ENCODE measurements at places on chromosomes 16 and 17.
A peak's percentile ranks its signal among the peaks of the same experiment; 100 is the strongest.

- DNase-seq, result peak; percentile 20
Measured at GRCh38 chr16:685967-686366, 1.8 kb upstream of the JMJD8 start.

- no peak for DNase-seq
Measured at GRCh38 chr17:7562208-7562605, 488 bp downstream of the SENP3 start.

DNA sequence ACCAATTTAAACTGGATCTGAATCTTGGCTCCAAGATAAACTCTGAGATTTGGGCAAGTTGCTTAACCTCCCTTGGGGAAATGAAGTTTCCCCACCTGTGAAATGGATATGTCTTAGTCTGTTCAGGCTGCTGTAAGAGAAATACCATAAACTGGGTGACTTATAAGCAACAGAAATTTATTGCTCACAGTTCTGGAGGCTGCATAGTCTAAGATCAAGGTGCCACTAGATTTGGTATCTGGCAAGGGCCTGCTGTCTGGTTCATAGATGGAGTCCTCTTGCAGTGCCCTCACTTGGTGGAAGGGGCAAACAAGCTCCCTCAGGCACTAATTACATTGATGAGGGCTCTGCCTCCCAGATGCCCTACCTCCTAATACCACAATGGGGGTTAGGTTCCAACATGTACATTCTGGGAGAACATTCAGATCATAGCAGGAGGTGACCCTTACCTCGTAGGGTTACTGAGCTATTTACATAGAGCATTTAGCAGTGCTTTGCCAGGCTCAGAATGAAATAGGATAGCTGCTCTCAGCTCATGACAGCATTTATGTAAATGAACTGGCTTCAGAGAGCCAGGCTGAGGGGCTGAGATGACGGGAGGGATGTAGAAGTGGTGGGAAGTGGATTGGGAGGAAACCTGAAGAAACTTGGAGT, 83.9 kb downstream of the SPECC1 start:
- DNase-seq, result no peak

- DNase-seq, result no peak
Measured at GRCh38 chr17:82217120-82217529, 4.5 kb upstream of the CCDC57 start.

- DNase-seq, result no peak
Measured at GRCh38 chr16:12097523-12098428, 121.2 kb downstream of the SNX29 start.

DNA sequence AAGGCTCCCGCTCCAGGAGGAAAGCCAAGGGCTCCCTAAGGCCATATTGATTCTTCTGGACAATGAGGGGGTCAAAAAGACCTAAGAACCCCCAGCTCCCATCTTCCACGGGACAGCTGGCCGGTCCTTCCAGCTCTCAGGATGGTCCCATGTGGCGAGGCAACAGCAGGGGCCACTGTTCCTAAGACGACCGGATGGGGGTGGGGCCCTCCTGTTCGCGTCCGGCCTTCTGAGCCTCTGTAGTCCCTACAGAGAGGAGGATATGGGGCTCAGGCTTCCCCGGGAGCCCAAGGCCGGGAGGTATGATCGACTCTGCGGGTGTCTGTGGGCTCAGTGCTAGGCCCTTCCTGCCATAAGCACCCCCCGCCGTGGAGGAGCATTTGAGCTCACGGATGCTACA, 6.0 kb upstream of the DCXR start:
- DNase-seq, result no peak

- DNase-seq, result no peak
Measured at GRCh38 chr16:87404764-87405625, 12.9 kb downstream of the MAP1LC3B start.
